Hematopoietic multipotent progenitor cell (in vitro differentiated cells): ENCODE measurements at places on chromosomes 16 and 17.

DNA sequence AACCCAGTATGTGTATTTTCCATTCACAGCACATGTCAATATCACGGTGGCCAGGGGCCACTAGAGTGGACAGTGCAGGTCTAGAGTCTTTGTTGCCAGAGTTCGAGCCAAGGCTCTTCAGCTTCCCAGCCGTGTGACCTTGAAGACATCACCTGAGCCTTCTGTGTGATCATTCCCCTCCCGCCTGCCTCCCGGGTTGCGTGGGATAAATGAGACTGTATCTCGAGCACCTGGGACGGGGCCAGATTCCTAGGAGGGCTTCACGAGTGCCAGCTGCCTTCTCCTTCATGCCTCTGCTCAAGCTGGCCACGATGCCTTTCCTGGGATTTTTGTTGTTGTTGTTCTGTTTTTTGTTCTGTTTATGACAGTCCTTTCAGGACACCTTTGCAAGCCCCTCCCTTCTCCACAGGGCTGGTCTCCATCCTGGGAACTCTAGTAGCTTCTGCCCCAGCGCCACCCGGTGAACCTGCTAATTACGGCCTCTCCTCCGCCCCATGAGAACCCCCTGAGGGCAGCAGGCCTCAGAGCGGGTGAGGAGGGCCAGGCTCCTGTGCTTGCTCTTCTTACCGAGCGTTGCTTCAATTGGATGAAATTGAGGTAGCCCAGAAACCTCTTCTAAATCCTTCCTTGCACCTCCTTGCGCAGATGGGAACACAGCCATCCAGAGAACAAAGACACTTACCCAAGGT lies 3.9 kb downstream of the SPNS2 start:
- no peak for DNase-seq

GRCh38 chr17:34285286-34285792 lies at the start of gene CCL11:
TSS of gene CCL11 (plus strand) at chr17:34285742. CDS start at chr17:34285809, 67 bp downstream.
- no peak for DNase-seq

GRCh38 chr16:77212741-77213541 lies 13.7 kb downstream of the SYCE1L start:
- peak; percentile 52 for DNase-seq

DNA sequence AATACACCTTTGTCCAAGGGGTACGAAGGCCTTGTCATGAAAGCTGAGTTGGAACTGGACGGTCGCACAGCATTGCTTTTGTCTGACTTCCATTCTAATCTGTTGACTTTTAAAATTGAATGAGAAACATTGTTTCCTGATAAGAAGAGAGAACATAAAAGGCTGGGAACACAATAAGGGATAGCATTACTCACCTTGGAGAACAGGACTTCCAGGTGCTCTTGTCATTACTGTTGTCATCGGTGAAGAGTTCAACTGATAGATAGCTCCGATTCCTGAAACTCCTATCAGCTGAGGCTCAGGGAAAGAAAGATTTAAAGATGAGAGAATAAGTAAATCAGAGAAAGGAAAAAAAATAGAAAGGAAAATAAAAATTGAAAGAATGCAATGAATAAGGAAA lies 351.1 kb downstream of the KCNJ2 start:
- no peak for DNase-seq

GRCh38 chr16:6698548-6698947 lies 634.1 kb upstream of the RBFOX1 start:
- no peak for DNase-seq

GRCh38 chr16:26454102-26454501 lies 612.6 kb upstream of the C16orf82 start:
- DNase-seq, result no peak

DNA sequence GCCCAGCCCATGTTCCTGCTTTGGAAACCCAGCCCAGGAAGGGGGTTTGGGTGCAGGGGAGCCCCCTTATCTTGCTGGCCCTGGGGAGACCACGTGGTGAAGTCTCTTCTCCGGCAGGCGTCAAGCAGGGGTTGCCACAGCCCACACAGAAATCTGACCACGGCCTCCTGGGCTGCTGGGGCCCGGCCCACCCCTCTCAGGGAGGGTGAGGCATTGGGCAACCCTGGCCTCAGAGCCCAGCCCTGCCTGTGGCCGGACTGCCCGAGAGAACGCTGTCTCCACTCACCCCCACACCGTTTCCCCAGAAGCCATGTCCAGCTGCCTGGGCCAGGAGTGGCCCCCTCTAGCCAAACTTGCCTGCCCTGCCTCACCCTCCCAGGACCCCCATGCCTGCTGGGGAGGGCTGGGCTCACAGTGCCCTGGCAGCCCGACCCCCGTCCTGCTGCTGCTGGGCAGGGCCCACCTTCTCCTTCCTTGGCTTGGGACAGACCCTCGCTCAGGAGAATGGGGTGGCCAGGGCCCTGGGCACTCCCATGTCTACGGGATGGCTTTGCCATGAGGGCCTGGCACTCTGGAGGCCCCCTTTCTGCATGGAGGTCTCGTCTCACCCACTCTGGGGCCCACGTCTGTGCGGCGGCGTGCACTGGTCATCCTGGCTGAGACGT lies 6.7 kb downstream of the RPUSD1 start:
- DNase-seq, result no peak
